Hematopoietic multipotent progenitor cell treated with erythropoietin and hydrocortisone succinate and interleukin-3 and kit ligand, for 8 days (in vitro differentiated cells): ENCODE measurements at places on chromosomes 6 and 20.

DNA sequence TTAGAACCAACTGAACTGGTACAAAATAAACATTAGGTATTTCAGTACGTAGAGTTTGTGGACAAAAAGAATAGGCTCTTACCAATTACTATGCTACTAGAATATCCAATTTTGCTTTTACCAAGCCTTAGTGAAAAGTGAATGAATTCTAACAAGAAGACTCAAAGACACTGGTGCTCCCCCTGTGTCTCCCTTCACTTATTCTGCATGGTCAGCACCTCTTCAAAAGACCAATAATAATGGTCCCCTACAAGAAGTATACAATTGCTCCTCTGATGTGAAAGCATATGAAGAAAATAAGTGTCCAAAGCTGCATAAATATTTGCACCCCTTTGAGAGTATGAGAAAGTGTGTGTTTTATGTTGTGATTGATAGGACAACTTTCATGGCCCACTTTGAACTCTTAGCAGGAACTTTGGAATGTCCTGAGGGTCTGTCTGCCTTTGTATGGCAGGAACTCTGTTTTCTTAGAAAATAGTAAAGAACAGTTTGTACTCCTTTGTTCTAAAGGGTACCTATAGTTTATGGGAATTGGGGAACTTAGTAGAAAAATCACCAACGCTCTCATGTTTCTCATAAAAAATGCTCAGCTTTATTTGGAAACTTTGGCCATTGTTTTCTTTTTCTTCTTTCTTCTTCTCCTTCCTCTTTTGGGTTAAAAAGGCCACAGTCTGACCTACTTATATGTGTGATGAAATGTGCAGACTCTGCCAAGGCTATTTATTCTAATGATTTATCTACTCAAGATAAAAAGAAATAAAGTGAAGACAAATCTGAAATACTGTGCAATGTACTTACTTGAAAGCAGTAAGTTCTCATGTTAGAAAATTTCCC is 352.4 kb downstream of the LAMA2 start:
- no peak for DNase-seq

DNA sequence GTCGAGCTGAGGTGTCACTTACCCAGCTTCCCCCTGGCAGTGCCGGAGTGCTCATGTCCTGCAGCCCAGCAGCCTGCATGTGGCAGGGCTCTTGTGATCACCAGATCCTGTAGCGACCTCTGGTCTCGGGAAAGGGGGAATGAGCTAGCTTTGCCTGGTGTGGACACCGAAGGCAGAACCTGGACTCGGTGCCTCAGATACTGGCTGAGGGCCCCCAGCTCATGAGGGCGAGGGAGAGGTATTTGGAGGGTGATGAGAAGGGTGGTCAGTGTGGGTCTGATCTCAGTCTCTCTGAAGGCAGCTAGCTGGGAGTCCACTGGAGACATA is 26.3 kb downstream of the SUN5 start:
- no peak for DNase-seq

- no peak for DNase-seq
Measured at GRCh38 chr20:62141397-62142251, 1.6 kb downstream of the PSMA7 start.

DNA sequence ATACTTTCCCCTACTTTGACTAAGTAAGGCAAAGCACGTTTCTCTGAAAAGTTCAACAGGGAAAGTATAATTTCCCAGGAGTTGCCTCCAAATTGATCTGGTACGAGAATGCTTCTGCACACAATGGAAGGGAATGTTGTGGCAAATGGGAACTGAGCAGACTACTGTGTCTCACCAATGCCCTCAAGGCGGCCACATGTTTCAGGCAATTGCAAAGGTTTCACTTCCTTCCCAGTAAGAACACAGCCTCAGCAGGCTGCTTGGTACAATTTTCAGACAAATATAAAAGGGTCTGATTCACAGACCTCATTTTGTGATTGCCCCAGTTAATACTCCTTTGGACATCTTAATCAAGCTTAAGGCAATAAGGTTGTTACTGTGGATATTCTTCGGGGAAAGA is 71.2 kb downstream of the KIAA0319 start:
- DNase-seq, result no peak

- peak; percentile 92 for DNase-seq
Measured at GRCh38 chr6:20479060-20479459, 55.2 kb upstream of the CDKAL1 start.

DNA sequence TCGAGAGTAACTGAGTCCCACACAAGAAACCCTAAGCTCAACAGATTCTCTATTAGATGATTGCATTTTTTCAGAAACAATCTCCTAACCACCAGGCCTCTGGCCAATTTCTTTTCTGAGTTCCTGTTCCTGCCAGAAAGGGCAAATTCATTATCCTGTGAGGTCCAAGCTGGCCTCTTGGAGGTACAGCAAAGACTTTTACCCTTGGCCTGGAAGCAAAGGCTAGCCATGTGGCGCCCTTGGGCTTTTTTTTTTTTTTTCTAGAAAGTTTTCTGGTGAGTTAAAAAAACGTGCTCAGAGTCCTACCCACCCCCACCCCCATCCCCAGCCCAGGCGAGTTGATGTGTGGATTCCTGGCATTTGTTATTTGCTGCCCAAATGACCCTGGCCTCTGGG is 59.0 kb upstream of the EEF1A1 start:
- peak; percentile 30 for DNase-seq

GRCh38 chr6:160978141-160978901 is 13.2 kb upstream of the MAP3K4 start:
- DNase-seq, result no peak

DNA sequence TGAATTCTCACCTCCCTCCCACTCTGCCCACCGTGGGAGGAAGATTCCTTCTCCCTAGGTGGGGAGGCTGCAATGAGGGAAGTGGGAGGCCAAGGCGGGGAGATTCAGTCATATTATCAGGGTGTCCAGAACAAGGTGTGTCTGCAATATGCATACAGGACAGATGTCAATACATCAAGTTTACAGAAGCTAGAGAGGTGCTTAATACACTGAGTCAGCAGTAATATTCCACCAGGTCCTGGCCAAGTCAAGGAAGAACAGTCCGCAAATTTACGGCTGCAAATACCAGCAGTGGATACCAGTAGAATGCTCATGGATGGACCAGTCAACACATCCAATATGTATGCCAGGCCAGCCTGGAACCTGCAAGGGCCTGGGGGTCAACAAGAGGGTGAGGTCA is 119.0 kb downstream of the MCHR2 start:
- no peak for DNase-seq

DNA sequence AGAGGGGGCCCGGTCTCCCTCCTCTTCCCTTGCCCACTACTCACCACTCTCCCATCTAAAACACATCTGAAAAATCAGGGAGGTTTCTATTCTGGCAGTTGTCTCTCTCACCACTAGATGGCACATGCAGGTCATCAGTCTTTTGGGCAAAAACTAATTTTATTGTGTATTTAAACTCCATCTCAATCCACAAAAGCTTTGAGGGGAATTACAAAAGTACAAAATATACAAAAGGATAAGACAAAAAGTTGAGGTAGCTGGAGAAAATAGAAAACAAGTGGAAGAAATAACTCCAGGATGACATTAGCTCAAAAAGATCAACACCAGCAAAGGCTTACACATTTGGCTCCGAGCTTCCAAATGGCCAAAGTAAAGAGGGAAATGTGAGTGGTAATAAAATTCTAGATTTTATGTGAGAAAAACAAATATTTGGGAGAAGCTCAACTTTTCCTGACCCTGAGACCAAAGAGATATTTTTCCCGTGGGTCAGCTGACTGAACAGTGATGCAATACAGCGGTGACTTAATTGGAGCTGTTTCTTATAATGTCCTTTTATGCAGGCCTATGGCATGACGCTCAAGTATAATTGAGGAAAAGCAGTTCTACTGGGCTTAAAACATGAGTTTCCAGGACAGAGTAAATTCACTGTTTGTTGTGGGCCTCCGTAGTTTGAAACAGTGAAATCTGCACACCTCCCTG is 79.8 kb upstream of the CHD6 start:
- peak; percentile 77 for DNase-seq

DNA sequence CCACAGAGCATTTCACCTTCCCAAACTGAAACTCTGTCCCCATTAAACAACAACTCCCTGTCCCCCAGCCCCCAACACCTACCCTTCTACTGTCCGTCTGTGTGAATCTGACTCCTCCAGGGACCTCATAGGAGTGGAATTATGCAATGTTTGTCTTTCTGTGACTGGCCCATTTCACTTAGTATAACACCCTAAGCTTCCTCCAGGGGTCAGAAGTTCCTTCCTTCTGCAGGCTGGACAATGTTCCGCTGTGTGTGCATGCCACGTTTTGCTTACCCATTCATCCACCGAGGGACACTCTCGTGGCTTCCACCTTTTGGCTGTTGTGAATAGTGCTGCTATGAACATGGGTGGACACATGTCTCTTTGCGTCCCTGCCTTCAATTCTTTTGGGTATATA is 37.6 kb upstream of the MPC1 start:
- peak; percentile 14 for DNase-seq

DNA sequence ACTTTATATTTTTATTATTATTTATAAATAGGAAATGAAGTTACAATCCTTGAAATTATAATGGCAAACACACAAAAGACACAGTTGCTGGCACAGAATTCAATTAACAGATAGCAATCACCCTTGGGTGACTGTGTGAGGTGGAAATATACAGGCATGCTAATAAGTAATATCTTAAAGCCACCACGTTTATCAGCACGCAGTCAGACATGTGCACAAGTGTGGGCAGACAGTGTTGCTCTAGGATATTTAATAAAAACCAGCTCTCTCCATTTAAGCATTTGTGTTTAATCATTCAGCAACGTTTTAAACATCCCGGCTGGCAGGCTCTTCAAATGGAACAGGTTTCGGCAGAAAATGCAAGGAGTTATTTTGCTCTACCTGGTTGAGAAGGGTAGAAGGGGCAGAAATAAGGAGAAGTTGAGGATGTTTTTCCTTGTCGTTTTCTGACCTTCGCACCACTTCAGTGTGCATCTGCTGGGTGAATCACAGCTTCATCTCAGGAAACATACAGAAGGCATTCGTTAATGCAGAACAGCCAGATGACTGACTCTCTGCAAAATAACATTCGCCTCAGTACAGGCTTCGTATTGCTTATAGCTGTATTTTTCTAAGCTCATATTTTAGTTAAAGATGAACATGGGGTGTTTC is 585.1 kb downstream of the QKI start:
- DNase-seq, result peak; percentile 68

- no peak for DNase-seq
Measured at GRCh38 chr20:37503256-37503927, 17.7 kb upstream of the NNAT start.

DNA sequence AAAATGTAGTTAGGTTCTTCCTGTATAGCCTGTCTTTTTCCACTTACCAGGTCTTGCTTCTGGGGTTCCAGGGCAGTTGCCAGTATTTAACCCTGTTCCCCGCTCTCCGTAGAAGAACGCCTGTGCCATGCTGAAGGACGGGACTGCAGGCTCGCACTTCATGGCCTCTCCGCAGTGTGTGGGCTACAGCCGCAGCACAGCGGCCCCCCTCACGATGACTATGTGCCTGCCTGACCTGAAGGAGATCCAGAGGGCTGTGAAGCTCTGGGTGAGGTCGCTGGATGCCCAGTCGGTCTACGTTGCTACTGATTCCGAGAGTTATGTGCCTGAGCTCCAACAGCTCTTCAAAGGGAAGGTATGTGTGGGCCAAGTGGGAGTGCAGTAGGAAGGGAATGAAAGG is 23.0 kb downstream of the POFUT1 start:
- DNase-seq, result no peak

GRCh38 chr6:31578184-31579118 is 3.1 kb downstream of the TNF start:
- DNase-seq, result no peak

- no peak for DNase-seq
Measured at GRCh38 chr6:40924839-40925238, 114.2 kb downstream of the UNC5CL start.

GRCh38 chr20:24665196-24665595 is 195.8 kb downstream of the SYNDIG1 start:
- DNase-seq, result no peak

- DNase-seq, result no peak
Measured at GRCh38 chr6:166715065-166715464, 88.0 kb upstream of the RPS6KA2 start.

DNA sequence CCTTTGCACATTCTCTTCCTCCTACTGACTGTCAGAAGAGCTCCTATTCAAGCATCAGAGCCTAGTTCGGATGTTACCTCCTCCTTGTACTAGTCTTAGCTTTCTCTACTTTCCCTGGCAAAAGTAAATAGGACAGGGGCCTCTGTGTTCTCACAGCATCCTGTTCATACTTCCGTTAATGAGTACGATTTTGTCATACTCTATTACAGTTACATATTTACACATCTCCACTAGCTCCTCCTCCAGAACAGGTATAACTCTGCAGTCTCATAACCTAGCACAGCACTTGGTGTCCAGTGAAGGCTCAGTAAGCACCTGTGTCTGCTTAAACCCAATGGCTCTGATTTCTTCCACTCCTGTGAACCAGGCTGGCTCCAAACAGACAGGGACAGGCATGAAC is 7.0 kb downstream of the ELMO2 start:
- DNase-seq, result no peak

DNA sequence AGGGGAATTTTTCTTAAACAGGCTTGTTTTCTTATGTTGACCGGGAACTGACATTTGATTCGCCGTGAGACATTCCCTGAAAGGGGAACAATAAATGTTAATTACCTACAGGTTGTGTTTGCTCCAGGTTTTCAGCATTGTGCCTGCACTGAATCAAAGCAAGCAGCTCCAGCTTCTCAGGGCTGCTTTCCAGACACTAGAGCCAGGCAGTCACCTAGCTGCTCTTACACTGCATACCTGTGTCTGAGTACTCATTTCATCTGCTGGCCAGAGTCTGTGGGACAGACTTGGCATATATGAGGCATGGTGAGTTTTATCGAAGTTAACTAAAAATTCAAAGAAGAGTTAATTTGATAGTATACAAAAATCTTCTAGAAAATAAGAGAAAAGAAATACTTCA is 951.8 kb upstream of the MAP3K7 start:
- no peak for DNase-seq

DNA sequence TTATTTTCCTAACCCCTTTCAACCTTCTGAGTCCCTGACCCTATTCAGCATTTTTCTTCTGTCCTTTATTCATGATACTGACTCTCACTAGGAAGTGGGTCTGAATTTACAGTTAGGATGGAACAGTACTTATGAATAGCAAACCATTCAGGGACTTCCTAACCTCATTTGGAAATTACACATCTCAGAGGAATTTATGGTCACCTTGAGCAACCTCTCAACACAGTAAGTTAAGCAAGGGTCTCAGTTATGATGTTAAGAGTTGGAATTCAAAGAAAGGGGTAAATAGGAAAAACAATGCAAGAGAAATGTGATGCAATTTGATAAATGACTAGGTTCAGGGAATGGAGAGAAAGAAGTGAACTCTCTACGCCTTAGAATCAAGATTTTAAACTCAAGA is 97.3 kb downstream of the GPR6 start:
- DNase-seq, result no peak

GRCh38 chr20:20518263-20518662 is 150.4 kb downstream of the INSM1 start:
- DNase-seq, result no peak

- no peak for DNase-seq
Measured at GRCh38 chr20:47956268-47956995, 171.2 kb upstream of the SULF2 start.

GRCh38 chr6:3913958-3914337 is 64.8 kb downstream of the FAM50B start:
- DNase-seq, result no peak

- peak; percentile 57 for DNase-seq
Measured at GRCh38 chr6:149065658-149066556, 251.6 kb upstream of the TAB2 start.

GRCh38 chr6:52162940-52163908 is 23.0 kb upstream of the IL17A start:
- peak; percentile 59 for DNase-seq
